Activated T-cell treated with anti-CD3 and anti-CD28 coated beads for 1 hour (primary cell): ENCODE measurements at places on chromosomes 4 and X.

DNA sequence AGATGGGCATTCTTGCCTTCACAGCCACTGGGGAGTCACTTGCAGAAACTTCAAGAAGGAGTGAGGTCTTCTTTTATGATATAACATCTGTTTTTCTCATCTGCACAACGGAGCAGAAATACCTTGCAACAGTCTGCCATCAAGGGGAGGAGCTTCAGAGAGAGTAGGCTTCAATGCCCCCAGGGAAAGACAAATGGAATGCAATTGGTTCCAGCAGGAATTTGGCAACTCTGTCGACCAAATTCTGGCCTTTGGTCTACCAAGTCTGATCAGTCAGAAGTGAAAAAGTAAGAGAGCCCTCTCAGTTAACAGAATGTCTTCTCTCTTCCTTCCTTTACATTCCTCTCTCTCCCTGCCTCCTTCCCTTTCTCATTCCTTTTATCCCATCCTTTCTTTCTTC lies 229.3 kb downstream of the IDS start:
- DNase-seq, result no peak

GRCh38 chrX:1313788-1314187 lies 22.8 kb upstream of the IL3RA start:
- no peak for DNase-seq

- DNase-seq, result peak; percentile 33
Observed at GRCh38 chrX:48540028-48540375, 488 bp downstream of the TBC1D25 start.

DNA sequence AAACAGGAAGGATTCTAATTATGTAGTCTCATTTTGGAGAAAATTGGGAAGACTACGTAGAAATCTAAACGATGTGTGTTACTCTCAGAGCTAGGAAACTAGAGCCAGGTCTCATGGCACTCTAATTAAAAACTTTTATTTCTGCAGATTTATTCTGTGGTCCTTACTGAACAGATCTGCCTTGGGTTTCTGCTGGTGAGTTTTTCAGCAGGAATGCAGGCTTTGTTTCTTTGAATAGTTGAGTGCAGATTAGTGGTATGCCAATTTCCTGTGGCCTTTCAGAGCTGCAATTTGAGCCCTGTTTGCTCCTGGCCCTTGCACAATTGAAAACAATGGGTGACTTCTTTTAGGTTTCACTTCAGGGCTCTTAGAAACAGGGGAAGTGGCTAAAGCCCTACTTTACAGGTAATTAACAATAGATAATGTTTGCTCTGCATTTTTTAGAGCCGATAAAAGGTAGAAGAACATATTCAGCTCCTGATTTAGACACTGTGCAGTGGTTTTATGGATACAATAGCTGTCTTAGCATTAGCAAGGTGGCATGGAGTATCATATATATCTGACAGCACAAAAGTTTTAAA lies 21.8 kb downstream of the SPRY1 start:
- no peak for DNase-seq

GRCh38 chrX:57044245-57044644 lies 48.9 kb upstream of the SPIN3 start:
- no peak for DNase-seq

GRCh38 chrX:21802839-21803238 lies 36.6 kb upstream of the MBTPS2 start:
- no peak for DNase-seq

DNA sequence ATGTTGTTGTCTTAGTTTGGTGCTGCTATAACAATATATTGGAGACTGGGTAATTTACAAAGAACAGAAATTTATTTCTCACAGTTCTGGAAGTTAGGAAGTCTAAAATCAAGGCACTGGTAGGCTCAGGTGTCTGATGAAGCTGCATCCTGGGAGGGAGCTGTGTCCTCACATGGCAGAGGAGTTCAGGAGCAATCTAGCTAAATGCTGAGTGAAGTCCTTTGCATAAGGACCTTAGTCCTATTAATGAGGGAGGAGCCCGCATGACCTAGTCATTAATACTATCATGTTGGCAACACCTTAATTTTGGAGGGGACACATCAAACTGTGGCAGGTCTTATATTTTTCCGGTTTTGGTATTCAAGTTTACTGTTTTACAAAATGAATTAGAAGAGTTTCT lies 36.0 kb upstream of the NSUN7 start:
- DNase-seq, result no peak

DNA sequence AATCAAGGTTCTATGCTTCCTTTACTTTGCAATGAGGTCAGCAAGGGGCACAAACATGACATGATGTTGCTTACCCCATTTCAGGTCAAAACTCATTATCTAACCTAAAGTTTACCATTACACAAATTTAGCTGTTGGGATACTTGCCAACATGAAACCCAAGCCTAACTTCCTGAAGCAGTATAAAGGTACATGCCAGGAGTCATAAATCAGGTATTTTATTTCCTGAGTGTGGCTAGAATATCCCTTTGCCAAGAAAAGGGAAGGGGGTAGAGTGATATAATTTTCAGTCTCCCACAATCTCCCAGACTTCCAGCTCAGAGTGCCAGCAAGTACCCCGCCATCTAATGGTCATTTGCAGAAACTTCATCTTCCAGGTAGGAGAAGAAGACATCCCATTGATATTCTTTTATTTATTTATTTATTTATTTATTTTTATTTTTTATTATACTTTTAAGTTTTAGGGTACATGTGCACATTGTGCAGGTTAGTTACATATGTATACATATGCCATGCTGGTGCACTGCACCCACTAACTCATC lies 136.6 kb downstream of the NEXMIF start:
- no peak for DNase-seq

DNA sequence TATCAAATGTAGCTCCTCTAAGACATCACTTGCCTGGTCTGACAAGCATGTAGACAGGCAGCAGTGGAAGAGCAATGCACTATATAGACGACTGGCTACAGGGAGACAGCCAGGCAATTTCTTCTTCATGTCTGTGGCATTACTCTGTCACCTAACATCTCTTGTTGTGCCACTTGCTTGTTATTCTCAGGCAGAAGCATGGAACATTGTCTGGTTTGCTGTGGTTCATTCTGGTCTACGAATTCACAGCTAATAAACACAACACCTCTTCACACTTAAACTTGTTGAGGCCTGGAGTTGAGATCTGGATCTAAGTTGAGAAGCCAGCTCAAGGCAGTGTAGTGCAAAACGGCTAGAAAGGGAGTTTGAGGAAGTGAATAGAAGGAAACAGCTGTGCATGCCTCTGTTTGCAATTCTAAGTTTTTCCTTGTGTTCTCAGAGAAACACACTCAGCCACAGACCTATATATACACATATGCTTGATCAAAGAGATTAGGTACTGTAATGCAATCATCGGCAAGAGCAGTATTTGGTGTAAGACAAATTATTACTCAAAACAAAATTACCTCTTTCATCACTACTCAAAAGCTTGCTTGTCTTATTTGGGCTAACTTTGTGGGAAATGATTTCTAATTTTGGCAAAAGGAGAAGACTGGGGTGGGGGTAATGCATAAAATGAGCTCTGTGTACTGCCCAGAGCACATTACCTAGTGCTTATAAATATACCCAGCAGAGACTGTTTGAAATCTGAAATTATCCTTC lies 243.8 kb downstream of the PPP3CA start:
- no peak for DNase-seq

DNA sequence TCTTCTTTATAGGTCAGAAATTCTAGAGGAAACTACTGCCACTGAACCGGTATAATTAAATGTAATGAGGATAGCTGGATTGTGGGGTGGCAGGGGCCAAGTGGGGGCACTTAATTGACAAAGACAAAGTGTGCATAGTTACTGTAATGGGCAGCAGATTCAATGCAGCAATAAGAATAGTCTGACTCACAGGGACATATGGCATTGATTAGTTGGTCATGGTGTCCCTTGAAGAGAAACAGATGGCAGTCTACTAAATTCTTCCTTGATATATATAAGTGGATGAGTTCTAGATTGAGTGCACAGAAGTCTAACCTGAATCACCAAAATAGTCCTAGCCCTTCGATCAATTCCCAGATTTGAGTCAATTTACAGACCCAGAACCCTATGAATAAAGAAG lies 31.6 kb downstream of the ETDC start:
- DNase-seq, result no peak

DNA sequence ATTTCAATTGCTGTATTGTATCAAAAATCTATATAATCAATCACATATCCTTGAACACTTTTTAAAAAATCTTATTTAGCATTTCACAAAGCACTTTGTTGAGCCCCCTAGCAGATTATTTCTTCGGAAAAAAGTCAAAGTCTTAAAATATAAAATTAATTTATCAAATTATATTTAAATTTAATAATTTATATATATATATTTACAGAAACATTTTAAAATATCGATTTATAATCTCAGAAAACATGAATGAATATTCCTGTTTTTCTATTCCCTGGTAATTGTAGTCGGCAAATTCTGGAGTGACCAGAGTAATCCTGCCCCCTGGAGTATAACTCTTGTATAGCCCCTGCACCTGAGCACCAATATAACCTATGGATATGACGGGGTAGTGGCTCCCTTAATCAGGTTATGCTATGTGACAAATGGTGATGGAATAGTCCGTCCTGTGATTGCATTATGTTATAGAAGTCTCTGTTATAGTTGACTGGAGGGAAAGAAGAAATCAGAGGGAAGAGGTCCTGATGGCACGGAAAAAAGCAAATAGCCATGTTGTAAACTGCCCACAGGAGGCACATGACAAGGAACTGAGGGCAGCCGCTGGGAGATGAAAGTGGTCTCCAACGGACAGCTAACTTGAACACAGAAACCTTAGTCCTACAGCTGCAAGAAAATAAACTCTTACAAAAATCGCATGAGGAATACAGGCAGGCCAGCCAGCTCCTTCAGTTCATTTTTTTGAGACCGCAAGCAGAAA lies 1092.3 kb downstream of the ARAP2 start:
- DNase-seq, result no peak

DNA sequence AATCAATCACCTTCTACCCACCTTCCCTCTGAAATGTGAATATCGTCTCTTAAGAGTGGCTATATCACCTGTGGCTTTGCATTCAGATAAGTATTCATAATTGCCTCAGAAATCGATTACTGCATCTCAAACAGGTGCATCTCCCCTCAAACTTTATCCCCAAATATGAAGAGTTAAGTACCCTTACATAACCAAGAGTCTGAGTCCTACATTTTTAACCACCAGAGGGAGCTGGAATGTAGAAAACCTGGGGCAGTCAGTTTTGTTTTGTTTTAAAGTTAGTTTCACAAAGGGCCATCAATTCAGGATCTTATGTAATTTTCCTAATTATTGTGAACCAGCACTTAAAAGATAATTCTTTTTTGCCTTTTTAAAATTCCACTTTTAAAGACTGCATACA lies 5.7 kb downstream of the TCEANC start:
- no peak for DNase-seq

DNA sequence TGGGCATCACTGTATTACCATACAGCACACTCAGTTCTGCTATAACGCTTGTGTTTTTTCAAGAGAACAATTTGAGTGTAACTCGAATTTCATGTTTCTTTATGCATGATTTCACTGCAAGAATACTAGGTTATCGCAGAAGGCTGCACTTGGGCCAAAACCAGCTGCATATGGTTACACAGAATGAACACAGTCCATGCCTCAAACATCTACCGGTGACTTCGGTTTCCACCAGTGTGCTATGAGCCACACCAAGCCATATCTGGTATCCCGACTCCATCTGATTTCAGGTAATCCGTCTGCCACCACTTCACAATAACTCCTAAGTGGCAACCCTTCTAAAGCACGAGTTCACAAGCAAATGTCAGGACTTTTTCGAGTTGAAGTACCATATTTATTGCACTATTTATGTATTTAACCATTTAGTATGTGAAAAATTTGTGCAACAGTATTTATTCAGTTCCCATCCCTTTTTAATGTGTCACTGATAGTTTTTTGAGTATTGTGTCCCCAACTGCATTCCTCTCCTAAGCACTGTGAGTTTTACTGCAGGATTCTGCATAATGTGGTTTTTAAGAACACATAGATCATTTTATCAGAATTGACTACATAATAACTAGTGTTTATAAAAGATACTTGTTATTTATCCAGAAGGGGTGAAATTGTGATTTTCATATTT lies 111.8 kb downstream of the APBB2 start:
- no peak for DNase-seq

GRCh38 chr4:10240691-10241090 lies 124.1 kb upstream of the WDR1 start:
- DNase-seq, result no peak
